ENCODE measurements at places on chromosomes 2 and 18.

DNA sequence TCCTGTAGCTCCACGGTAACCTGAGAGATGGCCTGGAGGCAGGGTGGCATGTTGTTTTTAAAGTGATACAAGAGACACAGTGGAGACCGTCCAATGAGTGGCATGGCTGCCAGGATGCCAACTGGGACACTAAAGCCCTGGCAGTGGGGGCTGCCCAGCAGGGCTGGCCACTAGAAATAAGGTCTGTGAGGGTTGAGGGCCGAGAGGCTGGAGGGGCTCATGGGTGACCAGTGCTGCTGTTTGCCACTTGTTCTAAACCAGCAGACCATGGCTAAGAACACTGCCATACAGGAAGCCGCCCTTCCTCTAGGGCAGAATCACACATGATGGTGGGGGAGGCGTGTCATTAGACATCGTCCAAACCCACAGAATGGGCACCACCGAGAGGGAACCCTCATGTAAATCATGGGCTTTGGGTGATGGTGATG, 71.9 kb downstream of the ALPK2 start:
- DNase-seq = no peak

DNA sequence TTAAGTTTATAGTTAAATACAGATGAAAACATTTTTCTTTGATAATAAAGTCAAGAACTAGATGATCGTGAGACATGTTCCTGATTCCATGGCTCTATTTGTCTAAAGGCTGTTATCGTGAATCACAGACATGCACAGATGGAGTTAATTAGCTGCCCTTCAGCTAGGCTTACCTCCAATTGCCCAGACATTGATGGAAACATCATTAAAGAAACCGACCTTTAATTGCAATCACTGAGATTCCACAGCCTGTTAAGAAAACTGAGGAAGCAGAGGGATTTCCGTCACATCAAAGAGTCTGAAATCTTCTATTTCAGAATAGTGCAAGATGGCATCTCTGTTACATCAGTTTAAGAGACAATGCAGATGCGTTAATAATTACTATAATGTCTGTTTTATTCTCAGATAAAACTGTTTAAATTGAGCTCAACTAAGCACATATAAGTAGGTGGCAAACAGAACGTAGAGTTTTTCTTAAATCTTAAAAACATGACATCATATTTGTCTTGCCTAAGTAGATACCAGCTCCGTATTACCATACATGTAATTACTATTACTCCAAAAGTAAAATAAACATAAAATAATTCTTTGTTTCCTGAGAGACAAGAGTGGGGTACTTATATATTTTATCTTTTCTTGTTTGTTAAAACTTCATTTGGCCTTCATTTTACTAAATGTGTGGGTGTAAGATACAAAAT, 23.9 kb upstream of the CRACDL start:
- no peak for DNase-seq

DNA sequence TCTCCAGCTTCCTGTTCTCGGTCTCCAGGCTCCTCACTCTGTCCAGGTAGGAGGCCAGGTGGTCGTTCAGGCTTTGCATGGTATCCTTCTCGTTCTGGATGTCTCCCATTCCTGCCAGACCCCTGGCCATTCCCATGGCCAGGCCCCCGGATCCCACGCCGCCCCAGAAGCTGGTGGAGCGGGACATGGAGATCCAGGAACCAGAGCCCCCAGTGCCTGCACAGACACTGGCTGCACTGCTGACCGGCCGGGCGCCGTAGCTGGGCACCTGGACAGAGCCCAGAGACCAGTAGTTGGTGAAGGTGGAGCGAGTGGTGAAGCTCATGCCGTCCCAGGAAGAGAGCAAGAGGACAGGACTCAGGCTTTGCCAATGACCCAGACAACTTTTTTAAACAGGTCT, 129.1 kb upstream of the WDR75 start:
- no peak for DNase-seq

GRCh38 chr2:177612659-177613058, 220.1 kb downstream of the AGPS start:
- no peak for DNase-seq

DNA sequence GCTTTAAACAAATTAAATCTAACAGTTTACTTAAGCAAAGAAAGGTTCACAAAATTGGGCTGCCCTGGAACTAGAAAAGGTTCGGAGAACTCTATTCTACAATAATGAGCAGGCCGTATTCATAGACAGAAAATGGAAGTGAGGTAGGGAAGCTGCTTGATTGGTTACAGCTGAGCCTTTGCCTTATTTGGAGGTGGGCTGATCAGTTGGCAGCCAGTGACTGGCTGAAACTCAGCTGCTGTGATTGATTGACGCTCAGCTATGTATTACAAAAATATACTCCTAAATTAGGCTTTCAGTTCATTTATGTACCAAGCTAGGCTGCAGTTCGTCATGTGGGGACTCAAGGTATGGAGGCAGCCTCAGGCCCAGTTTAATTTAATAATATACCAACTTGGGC, 42.3 kb upstream of the TTR start:
- DNase-seq = no peak

GRCh38 chr2:42846026-42846425, 53.6 kb upstream of the HAAO start:
- no peak for DNase-seq

GRCh38 chr18:76803814-76804213, 18.5 kb upstream of the ZNF236 start:
- peak; percentile 71 for DNase-seq

DNA sequence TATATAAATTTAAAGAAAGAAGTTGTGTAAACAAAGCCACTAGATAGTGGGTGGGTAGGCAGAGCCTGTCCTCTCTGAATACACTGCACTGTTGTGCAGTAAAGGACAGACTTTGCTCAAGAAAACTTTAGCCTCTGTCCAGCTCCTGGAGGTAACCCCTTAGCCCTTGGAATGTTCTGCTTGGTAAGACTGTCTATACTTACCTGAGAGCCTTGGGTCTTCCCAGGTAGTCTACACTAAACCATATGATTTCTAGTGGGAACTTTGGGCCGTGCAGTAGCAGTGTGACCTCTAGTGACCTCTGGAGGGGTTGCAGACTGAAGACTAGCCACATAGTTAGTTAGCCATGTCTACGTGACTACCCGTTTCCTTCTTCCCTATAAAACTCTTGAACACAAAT, 678.3 kb upstream of the NRXN1 start:
- DNase-seq = no peak

DNA sequence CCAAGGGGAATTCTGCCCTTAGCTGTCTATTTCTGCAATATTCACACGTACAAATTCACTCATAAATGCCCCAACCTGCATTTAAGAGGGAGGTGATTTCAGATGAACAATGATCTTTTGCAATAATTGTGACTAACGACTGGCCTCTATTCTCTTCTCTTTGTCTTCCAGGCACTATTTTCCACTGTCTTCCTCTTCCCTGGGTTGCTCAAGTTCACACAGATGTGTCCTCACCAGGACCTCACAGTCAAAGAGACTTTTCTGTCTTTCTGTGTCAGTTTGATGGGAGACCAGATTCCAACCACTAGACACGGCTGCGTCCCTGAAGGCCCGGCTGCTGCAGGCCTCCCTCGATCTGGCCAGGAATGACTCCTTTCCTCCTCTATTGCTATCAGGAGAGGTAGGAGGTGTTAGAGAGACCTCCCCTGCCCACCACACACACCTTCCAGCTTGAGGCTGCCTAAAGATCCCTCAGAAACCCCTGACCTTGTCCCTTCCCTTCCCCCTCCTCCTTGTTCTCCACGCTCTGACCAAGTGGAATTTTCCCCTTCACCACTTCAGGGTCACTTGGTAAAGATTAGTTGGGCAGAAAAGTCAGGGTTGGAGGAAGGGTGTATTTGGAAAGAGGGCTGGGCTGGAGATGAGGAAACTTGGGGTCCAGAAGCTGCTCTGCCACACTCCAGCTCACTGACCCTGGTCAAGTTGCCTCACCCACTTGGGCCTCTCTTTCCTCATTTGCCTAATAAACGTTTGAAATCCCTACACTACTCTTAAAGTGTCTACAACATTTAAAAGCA, 109.2 kb upstream of the COPS8 start:
- no peak for DNase-seq

- no peak for DNase-seq
Measured at GRCh38 chr2:26274058-26274613, 29.4 kb downstream of the HADHB start.

GRCh38 chr2:223235986-223236385, 184.0 kb downstream of the KCNE4 start:
- no peak for DNase-seq

GRCh38 chr18:68394705-68395104, 320.2 kb downstream of the TMX3 start:
- DNase-seq = no peak

DNA sequence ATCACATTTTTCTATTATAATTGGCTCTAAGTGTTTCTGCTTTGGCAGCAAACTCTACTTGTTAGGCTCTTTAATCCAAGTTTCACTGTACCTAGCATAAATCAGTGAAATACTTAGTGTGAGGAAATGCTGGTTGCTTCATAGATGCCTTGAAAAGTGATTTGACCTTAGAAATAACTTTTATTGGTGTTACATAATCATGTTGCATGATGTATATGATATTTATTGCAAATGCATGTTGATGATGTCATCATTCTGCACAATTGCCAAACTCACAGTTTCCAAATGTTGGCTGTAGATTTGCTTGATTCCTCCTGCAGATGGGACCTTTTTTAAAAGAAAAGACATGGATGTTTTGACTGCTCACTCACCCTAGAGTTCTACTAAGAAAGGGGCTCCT, 137.6 kb upstream of the BCL2L11 start:
- DNase-seq = no peak

DNA sequence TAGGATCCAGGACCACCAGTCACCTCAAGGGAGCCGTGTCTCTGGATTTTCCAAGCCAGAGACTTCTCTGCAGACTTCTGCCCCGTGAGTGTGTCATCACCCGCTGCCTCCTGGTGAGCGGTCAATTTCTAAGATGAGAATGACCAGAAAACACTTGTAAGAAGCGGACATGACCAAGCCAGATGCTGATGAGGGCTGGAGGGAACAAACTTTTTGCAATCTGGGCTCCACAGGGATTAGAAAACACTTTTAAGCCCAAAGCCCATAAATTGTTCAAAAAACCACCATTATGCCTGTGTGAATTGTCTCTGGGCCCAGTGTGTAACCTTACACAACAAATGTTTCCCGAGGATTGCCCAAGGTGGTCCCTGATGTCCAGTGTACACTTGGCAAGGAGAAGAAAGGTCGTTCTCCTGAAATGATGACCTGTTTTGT, 5.3 kb upstream of the NPPC start:
- no peak for DNase-seq

GRCh38 chr18:59268721-59269562, 4.3 kb downstream of the RAX start:
- peak; percentile 77 for DNase-seq

- DNase-seq = no peak
Measured at GRCh38 chr18:55404136-55404830, 183.7 kb downstream of the TCF4 start.

- no peak for DNase-seq
Measured at GRCh38 chr2:161017780-161018470, 142.3 kb upstream of the TANK start.

- DNase-seq = no peak
Measured at GRCh38 chr2:155062250-155062921, 363.9 kb downstream of the KCNJ3 start.

- DNase-seq = no peak
Measured at GRCh38 chr2:65737452-65738011, 305.1 kb upstream of the SPRED2 start.

DNA sequence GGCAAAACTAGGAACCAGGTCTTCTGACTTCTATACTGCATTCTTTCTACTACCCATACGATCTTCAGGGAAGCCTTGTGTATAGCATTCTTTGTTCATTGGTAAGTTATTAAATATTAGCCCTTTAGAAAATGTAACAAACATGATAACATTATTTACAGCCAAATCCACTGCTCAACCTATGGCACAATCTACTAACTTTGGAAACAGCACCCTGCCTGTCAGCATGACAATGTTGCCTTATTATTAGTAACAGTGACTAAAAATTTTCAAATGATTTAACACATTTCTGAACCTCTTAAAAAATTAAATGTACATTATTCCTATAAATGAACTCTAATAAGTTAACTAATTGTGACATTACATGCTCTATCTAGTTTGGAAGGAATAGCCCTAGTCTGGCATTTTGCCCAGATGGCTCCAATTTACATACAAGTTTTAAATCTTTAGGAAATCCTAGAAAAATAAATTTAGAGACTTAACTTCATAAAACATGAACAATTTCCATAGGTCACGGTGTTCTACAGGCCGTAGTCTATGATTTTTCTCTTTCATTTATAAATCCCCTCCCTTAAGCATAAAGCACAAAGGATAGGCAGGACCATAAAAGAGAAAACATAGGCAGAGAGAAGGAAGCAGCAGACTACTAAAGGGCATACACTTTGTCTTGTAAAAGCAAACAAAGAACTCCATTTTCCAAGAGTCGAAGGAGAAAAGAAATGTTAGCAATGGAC, 33.7 kb downstream of the YES1 start:
- DNase-seq = no peak

DNA sequence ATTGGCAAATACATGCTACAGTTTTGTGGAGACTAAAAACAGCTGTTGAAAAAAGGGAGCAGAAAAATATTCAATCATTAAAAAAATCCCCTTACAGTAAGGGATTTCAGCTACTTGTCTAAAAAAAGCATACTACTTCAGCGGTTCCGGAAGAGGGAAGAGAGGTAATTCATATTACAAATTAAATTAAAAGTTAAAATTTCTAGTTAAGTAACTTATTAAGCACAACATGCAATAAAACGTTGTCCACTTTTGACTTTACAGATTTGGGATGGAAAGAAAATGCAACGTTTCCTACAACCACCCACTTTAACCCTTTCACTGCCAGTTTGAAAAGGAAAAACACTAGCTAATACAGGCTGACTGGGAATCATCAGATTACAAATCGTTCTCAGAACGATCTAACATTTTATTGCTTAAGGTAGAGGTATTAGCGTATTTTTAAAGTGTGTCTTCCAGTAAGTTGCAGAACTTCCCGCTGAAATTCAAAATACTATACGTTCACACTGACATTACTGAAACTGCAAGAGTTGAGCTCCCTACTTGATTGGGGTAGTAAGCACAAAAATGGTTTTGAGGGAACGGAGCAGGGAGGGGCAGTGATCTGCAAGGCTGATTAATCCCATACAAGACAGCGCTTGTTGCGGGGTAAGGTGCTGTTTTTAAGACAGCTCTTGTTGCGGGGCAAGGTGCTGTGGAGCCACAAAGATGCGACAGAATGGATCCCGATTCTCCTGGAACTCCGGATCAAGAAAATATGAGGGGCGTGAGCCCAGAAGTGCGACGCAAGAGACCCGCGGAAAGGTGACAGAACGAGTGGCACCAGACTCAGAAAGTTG, 743 bp downstream of the HADHA start:
- DNase-seq = peak; percentile 13

- DNase-seq = no peak
Measured at GRCh38 chr2:128644718-128645256, 326.1 kb upstream of the HS6ST1 start.

GRCh38 chr2:85137156-85137555, 4.0 kb downstream of the TCF7L1 start:
- no peak for DNase-seq

DNA sequence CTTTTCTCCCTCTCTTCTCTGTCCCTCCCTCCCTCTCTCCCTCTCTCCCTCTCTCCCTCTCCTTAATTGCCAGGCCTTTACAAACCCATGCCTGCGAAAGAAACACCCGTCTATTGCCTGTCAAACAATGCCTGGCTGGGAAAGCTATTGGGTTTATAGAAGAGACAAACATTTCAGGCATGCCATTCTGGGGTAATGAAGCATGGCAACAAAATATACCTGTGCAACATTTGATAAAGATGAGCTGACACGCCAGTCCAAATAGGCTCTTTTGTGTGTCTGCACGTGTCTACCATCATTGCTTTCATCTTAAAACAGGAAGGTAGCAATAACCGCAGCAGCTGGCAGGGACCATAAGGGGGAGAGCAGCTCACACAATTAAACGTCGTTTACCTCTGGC, 282.1 kb downstream of the ZNF516 start:
- no peak for DNase-seq
